ENCODE measurements at places on chromosomes 12 and 14.

DNA sequence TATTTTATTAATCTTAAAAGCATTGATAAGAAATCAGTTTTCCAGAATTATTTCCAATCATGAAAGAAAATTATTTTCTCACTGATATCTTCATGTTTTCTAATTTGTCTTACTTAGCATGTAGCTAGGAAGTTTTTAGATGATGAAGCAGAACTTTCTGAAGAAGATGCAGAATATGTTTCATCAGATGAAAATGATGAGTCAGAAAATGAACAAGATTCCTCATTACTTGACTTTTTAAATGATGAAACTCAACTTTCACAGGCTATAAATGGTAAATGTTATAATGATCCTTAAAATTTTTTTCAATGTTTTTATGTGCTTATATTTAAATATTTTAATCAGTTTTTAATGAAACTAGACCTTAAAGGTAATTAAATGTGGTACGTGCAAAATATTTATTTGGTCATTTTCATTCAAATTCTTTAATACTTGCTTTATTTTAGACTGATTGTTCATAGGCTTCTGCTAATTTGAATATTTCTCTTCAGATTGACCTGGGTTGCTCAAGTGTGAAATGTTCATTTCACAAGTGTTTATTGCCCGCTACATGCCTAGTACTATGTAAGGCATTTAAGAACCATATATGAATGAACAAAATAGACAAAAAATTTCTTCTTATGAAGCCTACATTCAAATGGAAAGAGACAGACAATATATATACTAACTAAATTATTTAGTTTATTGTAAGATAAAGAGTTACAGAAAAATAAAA lies 49.5 kb downstream of the FANCM start:
- DNase-seq, result no peak

DNA sequence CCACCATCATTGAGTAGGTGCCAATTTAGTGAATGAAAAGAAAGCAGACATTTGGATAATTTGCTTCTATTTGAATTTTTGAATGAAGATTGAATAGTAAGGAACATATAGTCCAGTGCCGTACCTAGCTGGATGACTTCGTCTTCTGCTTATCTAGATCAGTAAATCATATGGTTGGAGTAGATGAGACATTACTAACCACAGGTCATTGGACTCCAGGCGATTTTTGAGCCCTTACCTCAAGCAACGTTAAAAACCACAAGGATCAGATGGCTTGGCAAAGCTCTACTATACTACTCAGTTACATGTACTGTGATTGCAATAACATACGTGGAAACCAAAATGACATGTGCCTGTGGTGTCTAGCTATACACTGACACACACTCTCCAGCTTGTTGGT lies 1.7 kb upstream of the SPATS2 start:
- DNase-seq, result no peak

DNA sequence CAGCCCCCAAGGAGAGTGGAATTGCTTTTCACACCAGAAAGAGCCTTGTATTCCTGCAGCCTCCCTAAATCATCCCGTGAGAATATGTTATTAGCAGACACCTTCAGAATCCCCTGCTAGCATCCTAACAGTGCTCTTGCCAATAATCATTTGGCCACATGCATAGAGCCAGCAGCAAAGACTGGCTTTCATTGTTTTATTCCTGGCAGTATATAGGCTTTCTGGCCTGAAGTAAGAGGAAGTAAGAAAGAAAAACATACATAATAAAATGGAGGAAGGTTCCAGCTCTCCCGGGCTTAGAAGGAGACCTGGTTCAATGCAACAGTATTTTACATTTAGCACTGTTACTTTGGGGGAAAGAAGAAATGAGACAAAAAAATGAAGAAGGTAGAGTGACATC lies 176.7 kb upstream of the ATF7IP start:
- no peak for DNase-seq

DNA sequence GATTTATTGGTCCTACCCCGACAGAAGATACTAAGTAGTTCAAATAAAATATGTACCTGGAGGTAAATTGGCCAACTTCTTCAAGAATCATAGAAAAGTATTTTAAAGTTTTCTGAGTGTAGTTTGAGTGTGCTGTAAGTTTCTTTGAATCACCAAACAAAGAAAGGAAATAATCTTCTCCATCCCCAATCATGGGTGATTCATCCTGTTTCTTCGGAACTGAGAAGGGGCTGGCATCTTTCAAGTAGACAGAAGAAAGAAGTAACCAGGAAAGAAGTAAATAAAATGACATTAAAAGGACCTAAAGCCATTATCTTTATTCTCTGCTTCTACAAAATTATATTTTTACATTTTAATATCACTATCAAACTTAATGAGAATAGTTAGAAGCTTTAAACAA lies 6.8 kb downstream of the LMNTD1 start:
- no peak for DNase-seq

DNA sequence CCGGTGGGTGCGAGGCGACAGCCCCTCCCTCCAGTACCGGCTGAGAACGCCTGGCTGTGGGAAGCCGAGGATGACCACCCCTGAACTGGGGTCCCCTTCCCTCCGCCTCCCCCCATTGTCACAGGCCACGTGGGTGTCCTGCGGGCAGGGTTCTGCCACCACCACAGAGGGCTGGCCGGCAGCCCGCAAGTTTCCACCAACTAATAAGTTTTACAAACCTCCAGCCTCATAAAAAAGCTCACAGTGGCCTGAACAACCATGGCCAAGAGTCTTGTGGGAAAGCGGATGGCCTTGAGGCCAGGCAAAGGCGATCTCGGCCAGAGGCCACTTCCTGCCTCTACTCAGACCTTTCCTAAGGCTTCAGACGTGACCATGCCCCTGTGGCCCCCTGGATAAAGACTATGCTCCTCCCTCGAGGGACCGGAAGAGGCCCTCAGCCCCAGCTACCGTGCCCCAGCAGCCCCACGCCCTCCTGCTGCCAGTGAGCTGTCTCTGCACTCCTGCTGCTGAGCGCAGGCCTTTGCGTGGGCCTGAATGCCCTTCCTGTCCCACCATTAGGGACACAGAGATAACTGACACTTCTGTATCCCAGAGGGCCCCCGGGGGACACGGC lies 46.1 kb upstream of the DLK1 start:
- no peak for DNase-seq

- no peak for DNase-seq
Measured at GRCh38 chr12:39395866-39396265, 47.1 kb downstream of the KIF21A start.

- no peak for DNase-seq
Measured at GRCh38 chr12:38892087-38892786, 13.2 kb downstream of the CPNE8 start.

- peak; percentile 28 for DNase-seq
Measured at GRCh38 chr12:56413392-56413791, 35.8 kb downstream of the TIMELESS start.

DNA sequence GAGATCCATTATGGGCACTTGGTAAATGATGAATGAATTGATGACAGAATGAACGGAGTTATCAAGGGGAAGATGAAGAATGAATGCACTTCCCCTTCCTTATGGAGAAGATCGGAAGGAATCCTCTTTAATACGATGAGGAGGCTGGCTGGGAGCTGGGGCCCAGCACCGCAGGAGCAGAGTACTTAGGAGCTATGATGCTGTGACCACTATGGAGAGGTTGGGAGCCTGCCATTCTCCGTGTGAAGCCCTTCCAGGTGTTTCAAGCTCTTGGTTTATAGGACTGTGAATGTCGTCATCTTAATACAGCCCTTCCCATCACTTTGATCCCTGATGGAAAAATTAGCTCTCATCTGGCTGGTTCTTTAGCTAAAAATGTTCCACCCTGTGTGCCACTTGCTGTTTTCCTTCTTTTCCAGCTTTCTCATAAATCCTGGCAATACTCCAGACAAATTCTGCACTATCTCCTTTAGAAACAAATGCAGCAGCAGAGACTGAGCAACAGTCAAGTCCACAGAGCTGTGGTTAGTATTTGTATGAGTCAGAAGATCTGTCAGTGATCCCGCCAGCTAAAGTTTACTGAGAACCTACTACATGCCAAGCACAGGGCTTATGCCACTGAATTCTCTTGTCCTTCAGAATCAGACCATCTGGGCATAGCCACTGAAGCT lies 263.1 kb upstream of the CRY1 start:
- DNase-seq, result no peak

- DNase-seq, result no peak
Measured at GRCh38 chr14:103881268-103882201, 34.2 kb upstream of the PPP1R13B start.

All from WTC11 (cell line).